Dorsolateral prefrontal cortex (tissue), 122 donors: ENCODE measurements at places on chromosomes 12 and 14. TPM values are rescaled to one million over a fixed set of nuclear protein-coding genes. Genes with fewer than 3 reads are reported as not detected.

DNA sequence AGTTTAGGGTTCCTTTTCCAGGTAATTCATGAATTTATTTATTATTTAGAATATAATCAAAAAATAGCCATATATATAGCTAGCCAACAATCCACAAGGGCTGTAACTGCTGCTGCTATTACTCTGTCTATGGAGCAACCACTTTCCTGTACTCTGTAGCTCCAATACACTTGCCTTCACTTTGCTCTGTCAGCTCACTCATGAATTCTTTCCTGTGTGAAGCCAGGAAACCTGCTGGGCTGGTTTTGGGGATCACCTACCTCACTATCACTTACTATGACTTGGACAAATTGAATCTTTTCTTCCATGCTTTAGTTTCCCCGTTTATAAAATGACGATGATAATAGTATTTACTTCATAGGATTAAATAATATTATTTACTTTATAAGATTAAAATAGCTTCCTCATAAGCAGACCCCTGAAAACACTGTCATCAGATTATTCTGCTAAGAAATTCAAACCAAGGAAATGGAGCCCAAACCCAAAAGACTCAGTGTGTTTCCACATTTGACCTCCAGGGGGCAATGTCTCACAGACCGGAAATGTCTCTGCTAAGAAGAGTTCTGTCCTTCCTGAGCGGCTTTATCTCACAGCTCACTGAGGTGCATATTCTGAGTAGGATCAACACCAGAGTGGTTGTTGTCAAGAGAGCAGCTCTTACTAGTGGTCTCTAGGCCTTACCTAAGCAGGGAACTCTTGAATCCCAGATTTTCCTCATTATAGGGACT, 457.1 kb downstream of the DAD1 start:
- no peak for DNase-seq

- no peak for DNase-seq
Observed at GRCh38 chr12:99752740-99753139, 105.2 kb downstream of the GARIN6 start.

GRCh38 chr12:107267604-107268003, 174.3 kb upstream of the CRY1 start:
- no peak for DNase-seq

GRCh38 chr14:103867020-103867419, 19.6 kb upstream of the PPP1R13B start:
- no peak for DNase-seq

The LDHB gene
- total RNA-seq = 816 TPM

- DNase-seq = peak; percentile 75
Observed at GRCh38 chr12:7190268-7191055, 976 bp downstream of the PEX5 start.

DNA sequence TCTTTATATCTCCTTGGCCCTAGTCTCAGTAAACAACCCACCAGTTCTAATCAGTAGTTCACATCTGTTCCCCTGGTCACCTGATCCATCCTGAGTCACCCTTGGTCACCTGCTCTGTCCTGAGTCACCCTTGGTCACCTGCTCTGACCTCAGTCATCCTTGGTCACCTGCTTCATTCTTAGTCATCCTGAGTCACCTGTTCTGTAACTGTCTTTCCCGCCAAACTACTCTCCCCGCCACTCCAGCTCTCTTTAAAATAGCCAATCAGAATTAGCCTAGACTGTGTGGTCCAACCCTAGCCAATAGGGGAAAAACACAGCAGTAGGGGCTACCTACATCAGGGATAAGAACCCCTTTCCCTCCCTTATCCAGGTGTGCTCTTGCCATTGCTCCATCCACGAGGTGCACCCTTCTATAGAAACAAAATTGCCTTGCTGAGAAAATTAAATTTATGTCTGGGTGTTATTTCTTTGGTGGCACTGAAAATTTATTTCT, 245.4 kb upstream of the DIO3 start:
- DNase-seq = no peak

The MMP19 gene
- 0.32 TPM for total RNA-seq

DNA sequence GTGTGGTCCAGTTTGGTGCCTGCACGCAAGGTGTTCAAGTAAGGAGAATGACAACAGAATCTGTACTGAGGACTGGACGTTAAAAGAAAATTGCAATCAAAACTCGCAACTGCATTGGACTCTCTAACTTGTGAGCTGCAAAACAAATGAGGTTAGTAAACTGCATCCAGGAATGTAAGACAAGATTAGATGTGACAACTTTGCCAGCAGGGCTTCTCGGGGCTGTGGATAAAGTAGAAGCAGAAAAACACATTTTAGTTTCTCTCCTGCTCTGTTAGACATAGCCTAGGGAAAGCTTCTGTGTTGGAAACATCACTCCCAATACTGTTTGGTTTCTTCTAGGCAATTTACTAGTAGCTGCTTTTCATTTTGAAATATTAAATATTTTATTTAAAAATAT, 338.2 kb upstream of the NAV3 start:
- DNase-seq = no peak

The CPM gene
- total RNA-seq = 22.9 TPM

- DNase-seq = no peak
Observed at GRCh38 chr14:31510222-31510621, 22.4 kb upstream of the GPR33 start.

GRCh38 chr14:79514700-79515099, 696.6 kb downstream of the DIO2 start:
- DNase-seq = no peak

The HVCN1 gene
- 10.0 TPM for total RNA-seq

DNA sequence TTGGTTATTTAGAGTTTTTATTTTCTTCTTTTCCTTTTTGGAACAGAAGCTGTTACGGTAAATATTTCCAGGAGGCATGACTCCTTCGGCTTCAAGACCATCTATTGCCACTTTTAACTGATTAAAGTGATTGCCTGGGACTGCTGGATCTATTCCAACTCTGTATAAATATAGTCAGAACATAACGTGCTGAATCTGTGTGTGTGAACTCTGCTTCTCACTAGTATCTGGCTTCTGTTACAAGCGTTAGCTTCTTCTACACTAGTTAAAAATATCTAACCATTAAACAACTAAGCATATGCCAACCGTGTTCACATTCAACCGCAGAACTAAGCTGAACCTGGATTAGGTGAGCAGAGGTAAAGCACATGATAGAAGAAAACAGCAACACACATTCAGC, 49.0 kb downstream of the TMTC1 start:
- no peak for DNase-seq

The KLRB1 gene
- total RNA-seq = not detected

GRCh38 chr12:112170376-112170775, 45.0 kb downstream of the TRAFD1 start:
- no peak for DNase-seq

- no peak for DNase-seq
Observed at GRCh38 chr14:22384167-22384549, 204.9 kb downstream of the DAD1 start.

The TRPV4 gene
- 0.57 TPM for total RNA-seq

The CFAP73 gene
- total RNA-seq = 0.78 TPM

GRCh38 chr12:5374713-5375112, 57.2 kb upstream of the NTF3 start:
- no peak for DNase-seq

DNA sequence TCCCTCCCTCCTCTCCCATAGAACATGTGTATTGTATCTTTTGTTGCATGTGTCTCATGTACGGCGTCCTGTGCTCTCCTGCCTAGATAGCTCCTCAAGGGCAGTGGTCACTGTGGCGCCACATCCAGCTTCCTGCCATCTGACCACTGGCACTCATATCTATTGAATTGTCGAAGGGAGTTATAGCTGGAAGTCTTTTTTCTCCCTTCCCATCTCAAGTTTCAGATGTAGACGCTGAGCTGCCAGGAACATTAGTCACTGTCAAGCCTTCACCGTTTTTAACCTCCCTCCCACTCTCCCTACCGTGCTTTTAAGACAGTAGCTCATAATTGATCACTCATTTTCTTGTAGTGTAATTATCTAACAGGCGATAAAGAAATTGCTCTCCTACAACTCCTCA, 33.0 kb downstream of the MTHFD1 start:
- no peak for DNase-seq

GRCh38 chr12:57577981-57578758, 12.8 kb upstream of the PIP4K2C start:
- DNase-seq = no peak

DNA sequence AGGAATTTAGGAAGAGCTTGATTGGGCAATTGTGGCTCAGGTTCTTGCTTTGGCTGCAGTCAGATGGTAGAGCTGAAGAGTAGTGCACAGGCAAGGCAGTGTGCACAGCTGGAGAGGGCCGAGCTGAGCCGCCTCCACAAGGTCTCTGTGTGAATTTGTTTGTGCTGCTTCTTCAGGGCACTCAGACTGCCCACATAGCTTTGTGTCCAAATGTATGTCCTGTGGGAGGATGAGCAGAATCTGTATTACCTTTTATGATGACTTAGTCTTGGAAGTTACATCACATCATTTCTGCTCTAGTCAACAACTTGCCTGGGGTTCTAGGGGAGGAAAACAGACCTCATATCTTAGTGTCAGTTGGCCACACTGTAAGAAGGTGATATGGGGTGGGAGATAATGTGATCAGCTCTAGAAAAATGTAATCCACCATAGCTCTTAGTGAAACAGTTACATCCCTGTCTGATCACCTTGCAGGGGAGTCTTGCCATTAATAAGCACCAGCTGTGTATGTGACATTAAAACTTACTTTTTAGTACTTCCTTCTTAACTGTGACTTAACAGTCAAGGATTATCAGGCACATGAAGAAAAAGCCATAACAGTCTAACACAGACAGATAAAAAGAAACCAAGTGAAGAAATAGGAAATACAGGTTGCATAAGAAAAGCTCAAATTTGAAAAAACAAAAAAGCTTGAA, 53.4 kb downstream of the RCOR1 start:
- no peak for DNase-seq

- no peak for DNase-seq
Observed at GRCh38 chr12:29569132-29569757, 71.8 kb upstream of the OVCH1 start.

The FAM90A1 gene
- total RNA-seq = 1.9 TPM

DNA sequence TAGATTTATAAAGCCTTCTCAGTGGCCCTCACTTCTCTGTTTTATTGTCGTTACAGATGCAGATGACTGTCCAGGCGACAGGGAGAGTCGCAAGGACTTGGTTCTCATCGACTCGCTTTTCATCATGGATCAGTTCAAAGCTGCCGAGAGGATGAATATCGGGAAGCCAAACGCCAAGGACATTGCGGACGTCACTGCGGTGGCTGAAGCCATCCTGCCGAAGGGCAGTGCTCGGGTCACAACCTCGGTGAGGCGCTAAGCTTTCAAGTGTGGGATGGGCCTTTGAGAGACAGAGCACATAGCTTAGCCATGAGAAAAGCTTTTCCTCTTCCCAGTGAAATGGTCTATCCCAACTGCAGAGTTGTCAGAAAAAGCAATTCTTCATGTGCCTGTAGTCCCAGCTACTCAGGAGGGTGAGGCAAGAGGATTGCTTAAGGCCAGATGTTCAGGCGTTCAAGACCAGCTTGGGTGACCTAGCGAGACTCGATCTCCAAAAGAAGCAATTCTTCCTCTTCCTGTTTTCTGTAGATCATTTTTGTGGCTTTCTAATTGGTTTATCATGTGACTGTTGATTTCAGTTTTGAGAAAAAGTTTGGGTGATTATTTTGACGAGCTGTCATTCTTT, 56.4 kb downstream of the EP400 start:
- DNase-seq = no peak

GRCh38 chr14:92384461-92385133, 61.6 kb downstream of the SLC24A4 start:
- no peak for DNase-seq

- DNase-seq = no peak
Observed at GRCh38 chr12:41151793-41152192, 36.3 kb upstream of the PDZRN4 start.

- DNase-seq = no peak
Observed at GRCh38 chr12:24950231-24950834, 1.4 kb upstream of the BCAT1 start.

DNA sequence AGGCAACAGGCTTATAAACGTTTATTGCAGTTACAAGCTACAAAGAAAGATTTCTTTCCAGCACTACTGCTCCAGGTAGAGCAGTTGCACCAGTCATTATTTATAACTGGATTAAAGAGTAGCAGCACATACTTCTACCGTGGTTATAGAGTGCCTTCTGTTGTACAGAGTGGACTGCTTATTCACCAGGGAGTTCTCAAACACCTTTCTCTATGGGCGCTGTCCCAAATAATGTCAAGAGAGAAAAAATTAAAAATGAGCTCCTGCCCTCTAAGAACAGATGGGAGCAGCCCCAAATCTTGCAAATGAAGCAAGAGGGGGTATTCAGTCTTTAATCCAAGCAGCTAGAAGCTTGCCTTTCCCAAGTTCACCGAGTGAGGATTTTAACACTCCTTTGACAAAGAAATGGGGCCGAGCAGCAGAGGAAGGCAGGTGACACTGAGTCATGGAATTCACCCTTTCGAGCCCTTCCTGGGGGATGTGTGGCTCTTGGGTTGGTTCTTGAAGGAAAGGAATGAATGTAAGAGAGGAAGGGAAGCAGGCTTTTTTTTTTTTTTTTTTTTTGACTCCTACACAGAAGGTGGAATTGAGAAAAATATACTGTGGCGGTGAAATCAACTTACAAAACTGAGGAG, 181.2 kb downstream of the PRKCH start:
- DNase-seq = no peak

DNA sequence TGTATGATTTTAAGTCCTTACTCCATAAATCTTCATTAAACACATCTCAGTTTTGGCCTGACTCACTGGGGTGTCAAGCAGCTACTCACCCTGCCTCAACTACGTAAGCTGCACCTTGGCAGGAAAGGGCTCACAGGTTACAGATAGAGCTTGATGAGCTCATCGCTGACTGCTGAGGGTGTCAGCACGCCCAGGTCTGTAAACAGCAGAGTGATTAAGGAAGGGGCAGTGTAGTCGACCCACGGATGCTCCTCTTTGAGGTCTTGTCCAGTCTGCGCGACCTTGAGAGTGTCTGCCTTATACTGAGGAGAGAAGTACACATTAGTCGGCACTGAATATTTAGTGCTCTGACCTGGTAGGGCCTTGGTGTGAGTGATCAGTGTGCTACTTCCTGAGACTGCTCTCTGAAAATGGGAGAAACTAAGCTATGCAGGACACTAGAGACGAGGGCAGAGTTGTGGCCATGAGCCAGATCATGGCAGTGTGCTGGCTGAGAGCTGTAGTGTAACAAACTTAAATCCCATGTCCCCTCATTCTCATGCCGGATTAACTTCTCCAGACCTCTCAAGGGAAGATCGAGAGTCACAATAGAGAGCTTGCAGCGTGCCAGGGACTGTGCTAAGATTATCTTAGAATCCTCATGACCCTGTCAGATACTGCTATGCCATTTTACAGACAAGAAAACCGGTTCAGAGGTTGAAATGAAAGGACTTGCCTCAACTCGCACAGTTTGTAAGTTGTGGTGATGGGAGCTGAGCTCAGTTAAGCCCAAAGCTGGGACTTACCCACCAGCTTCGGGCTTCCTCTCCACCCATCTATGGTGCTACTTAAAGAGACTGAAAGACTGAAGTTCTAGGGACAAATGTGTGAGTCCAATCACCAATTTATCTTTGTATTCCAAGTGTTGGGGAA, 11.6 kb downstream of the EIF2B1 start:
- DNase-seq = no peak

DNA sequence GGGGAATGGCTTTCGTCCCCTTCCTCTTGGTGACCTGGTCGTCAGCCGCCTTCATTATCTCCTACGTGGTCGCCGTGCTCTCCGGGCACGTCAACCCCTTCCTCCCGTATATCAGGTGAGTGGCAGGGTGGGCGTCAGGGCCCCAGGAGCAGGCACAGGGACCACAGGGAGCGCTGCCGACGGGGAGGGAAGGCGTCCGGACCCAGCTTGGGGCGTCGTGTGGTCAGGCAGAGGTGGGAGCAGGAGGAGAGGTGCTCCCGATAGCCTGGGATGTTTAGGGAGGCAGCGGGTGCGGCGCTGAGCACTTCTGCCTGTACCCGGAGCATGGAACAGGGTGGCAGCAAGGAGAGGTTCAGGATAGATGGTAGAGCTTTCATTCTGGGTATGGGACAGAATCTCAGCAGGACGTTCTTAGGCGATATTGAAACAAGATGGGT, 444 bp downstream of the DRAM1 start:
- DNase-seq = no peak
